ENCODE measurements at places on chromosomes 12 and 14. TPM values are rescaled to one million over a fixed set of nuclear protein-coding genes. Genes with fewer than 3 reads are reported as not detected.

DNA sequence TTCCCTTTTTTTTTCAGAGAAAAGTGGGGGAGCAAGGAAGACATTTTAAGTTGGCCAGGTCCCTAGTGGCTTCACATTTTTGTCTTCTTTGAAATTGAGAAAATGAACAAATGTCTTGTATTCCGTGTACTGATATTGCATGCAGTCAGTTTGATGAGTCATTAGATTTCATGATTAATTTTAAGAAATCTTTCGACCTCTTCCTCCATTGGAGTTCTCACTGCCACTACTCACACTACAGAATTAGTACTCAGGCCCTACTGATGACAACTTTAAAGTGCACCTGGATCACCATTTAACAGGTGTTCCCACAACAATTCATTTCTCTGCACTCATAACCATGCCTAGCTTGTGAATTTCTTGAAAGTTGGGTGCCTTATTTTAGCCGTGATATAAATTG is 50.5 kb downstream of the SAMD4A start:
- DNase-seq = peak; percentile 76

DNA sequence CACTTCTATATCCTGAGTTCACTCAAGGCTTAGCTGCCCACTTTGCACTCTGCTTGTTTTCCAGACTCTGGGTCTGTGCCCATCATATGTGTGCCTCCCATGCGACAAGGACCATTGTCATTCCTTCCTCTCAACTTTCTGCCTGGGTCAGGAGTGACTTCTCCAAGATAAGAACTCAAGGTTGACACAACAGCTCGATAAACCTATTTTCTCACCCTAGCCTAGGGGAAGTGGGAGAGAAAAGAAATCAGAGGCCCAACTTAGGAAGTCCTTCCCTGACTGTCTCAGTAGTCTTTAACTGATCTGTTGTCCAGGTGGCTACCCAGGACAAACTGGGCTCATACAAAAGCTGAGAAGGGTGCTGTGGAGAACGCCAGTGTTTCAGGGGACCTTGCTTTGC is 1.7 kb downstream of the SMUG1 start:
- DNase-seq = no peak

DNA sequence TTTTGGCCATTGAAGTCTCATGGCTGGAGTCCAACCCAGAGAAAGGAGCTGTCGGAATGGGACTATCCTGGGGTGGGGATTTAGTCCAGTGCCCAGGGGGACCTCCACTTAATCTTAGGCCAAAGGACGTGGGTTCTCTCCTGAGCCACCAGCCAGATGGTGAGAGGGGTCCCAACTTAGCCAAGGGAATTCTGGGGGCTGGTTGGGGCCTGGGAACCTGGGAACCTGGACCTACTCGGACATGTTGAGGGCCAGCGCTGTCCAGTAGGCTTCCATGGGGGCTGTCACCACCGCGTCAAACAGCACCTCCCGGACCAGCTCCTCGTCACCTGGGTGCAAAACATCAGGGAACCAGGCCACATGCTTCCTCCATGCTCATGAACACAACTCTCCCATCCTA is 33.4 kb downstream of the LRTM2 start:
- no peak for DNase-seq

GRCh38 chr12:109595321-109595902 is 21.8 kb downstream of the MVK start:
- DNase-seq = no peak

- no peak for DNase-seq
Measured at GRCh38 chr14:27916326-27916725, 850.3 kb upstream of the FOXG1 start.

GRCh38 chr12:41605545-41606305 is 417.6 kb downstream of the PDZRN4 start:
- DNase-seq = no peak

DNA sequence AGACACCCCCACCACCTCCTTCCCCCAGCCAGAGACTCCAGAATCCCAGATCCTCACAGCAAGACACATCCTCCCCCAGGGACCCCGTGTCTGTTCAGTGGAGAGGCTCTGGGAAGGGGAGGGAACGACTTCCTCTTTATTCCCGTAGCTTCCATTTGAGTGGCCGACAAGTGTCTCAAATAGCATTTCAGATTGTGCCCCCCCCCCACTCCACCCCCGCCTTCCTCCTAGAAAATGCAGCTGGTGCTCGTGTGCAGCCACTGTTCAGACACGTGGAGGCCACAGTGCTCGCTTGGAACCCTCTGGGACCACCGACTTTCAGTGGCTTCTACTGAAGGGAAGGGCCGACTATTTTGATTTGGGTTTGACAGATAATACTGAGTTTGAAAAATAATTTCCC is 14.3 kb downstream of the PPP2R5C start:
- DNase-seq = no peak

DNA sequence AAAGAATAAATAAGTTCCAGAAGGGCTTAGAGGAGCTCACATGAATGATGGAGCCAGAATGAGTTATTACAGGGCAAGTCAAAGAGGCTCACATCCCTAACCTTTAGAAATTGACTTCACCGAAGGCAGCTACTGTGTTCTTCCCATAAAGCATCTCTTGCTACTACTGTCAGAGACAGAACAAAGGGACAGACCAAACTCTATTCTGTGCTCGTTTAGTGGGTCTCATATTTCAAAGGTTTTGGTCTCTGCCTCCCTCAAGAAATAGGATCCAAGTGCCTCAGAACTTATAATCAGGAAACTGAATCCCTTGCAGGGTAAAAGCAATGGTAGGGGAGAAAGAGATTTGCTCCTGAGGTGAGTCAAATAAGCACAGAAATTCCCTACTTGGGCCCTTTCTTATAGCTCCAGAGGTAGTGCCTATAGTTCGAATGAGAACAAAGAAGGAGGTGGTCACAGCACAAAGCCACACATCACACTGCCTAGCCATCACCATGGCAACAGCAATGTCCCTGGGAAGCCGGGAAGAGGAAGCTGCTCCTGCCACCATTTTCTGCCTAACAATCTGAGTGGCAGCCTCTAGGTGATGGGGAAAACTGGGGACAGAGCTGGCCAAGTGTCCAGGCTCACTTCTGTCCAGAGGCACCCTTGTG is 294.9 kb downstream of the FOXN3 start:
- DNase-seq = no peak

GRCh38 chr12:129660946-129661345 is 242.9 kb downstream of the TMEM132D start:
- DNase-seq = no peak

DNA sequence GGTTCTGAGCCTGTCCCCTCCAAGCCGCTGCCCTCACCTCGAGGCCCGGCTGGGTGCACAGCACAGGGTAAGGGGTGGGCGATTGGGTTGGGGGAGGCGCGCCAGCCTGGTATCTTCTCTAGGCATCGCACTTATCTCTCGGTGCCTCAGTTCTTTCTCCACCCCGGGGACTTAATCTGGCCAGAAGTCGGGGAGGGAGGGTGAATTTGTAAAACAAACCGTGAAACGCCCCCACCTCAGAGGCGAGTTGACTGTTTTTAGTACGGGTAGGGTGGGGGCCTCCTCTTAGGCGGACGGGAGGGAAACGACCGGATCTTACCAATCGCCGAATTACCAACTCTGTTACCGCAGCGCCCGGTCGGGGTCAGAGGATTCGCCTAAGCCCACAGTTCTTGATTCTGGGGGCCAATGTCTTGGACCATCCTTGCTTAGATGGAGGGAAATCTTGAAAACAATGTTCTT is 1.4 kb upstream of the TBX3 start:
- DNase-seq = no peak

ZDHHC22 gene
- not detected for total RNA-seq

MYH6 gene
- not detected for total RNA-seq

IKZF4 gene
- total RNA-seq = 1.4 TPM

All from GM23248 (cell line).